ENCODE measurements at places on chromosomes 12 and 14. TPM values are rescaled to one million over a fixed set of nuclear protein-coding genes. Genes with fewer than 3 reads are reported as not detected.

The ATG2B gene
- total RNA-seq: 41.9 TPM

The CBLN3 gene
- total RNA-seq: 1.8 TPM

The RNASE4 gene
- total RNA-seq: 31.1 TPM

The TMCC3 gene
- 9.8 TPM for total RNA-seq

The RBM19 gene
- total RNA-seq: 16.8 TPM

The TAS2R42 gene
- total RNA-seq: not detected

The MGP gene
- 127 TPM for total RNA-seq

- no peak for DNase-seq
These were observed 40.5 kb downstream of the ESR2 start for GRCh38 chr14:64253672-64254071.

- DNase-seq: no peak
These were observed 292.4 kb upstream of the SEL1L start for GRCh38 chr14:81826081-81826480.

GRCh38 chr14:20630340-20631022 lies 11.0 kb downstream of the OR6S1 start:
- no peak for DNase-seq

DNA sequence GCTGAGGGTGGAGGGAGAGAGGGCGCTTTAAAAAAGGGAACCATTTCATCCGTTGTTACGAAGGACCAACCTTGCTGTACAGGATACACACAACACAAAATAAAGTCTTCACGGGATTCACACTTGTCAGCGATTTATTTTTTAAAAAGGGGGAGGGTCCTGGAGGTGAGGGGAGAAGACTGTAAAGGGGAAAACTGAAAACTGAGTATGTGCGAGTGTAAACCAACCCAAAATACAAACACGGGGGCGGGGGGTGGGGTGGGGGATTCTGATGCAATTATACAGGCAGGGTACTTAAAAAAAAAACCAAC lies 499 bp upstream of the PRKAG1 start:
- DNase-seq: no peak

DNA sequence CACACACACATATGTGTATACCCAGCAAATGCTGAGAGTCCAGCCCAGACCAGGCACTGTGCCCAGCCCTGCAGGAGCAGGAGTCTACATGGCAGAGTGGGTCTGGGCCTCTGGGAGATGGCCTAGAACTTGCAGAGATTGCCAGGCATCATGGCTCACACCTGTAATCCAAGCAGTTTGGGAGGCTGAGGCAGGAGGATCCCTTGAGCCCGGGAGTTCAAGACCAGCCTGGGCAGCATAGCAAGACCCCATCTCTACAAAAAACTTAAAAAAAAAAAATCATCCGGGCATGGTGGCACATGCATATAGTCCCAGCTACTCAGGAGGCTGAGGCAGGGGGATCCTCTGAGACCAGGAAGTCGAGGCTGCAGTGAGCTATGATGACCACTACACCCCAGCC lies 20.8 kb upstream of the MLXIP start:
- no peak for DNase-seq

DNA sequence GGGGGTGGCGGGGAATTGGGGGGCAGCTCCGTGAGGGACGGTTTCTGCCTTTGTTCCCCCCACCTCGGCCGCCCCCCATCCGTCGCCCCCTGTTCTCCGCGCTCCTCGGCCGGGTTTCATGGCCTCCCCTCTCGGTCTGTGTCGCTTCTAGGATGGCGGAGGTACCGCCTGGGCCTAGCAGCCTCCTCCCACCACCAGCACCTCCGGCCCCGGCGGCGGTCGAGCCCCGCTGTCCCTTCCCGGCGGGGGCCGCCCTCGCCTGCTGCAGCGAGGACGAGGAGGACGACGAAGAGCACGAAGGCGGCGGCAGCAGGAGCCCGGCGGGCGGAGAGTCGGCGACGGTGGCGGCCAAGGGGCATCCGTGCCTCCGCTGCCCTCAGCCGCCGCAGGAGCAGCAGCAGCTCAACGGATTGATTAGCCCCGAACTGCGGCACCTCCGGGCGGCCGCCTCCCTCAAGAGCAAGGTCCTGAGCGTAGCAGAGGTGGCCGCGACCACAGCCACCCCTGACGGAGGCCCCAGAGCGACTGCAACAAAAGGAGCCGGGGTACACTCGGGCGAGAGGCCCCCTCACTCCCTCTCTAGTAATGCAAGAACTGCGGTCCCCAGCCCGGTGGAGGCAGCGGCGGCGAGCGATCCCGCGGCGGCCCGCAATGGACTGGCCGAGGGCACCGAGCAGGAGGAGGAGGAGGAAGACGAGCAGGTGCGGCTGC lies 575 bp downstream of the NAA30 start:
- no peak for DNase-seq

GRCh38 chr14:50045039-50045711 lies 71.2 kb downstream of the VCPKMT start:
- peak; percentile 49 for DNase-seq

DNA sequence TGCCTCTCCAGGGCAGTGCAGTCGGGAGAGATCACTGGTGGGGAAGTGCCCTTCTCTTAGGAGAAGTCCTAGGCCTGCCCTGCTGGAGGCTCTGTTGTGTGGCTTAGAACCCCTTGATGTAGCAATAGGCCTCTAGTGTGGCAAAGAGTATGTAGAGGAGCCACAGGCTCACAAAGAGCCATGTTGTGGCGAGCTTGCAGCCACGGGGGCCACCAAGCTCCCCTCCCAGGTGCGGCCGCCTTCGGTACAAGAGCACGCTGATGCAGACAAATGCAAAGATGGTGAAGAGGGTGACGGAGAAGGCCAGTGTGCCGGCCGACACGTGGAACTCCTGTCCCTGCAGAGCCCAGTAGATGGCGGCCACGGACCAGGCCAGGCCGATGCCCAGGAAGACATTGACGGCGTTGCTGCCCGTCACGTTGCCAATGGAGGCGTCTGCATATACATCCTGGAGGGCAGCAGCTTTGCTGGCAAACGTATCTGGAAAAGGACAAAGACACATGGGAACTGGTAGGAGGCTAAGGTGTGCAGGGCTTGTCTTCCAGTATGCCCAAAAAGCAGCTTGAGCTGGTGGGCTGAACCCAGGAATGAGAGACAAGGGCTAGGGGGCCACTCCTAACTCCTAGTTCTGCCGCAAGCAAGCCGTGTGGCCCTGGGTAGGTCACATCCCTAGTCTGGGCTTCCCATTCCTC lies 142.8 kb downstream of the SLC8A3 start:
- DNase-seq: no peak

DNA sequence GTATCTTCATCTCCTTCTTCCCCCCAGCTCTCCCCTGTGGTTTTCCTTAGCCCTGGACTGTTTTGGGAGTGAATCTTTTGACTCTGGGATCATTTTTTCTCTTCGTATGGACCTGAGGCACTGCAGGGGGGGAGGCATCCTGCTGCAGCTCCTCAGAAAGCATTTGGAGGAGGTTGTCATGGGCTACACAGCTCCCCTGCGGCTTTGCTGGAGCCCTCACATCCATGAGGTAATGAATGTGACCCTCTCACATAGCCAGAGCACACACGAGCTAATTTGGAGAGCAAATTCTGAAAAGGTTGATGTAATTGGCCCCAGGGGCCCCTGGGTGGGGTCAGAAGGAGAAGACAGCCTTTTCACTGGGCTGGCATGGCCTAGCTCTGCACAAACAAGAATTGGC lies 110.9 kb downstream of the PAH start:
- no peak for DNase-seq

- no peak for DNase-seq
These were observed 5.0 kb downstream of the CACNB3 start for GRCh38 chr12:48823281-48823680.

GRCh38 chr12:67819902-67820301 lies 169.3 kb upstream of the IFNG-AS1 start:
- no peak for DNase-seq

DNA sequence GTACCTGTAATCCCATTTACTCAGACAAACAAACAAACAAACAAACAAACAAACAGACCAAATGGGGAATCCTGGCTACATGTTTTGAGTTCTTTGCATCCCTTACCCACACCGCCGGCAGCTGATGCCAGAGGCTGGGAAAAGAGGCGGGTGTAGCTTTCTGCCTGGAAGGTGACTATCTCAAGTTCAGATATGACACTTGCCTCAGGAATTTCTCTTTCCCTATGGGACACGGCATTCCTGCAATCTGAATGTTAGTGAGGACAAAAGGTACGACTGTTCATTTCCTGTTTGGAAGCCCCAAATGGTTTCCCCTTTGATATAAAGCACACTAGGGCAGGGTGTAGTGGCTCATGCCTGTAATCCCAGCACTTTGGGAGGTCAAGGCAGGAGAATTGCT lies 2.9 kb downstream of the MYL2 start:
- DNase-seq: no peak

DNA sequence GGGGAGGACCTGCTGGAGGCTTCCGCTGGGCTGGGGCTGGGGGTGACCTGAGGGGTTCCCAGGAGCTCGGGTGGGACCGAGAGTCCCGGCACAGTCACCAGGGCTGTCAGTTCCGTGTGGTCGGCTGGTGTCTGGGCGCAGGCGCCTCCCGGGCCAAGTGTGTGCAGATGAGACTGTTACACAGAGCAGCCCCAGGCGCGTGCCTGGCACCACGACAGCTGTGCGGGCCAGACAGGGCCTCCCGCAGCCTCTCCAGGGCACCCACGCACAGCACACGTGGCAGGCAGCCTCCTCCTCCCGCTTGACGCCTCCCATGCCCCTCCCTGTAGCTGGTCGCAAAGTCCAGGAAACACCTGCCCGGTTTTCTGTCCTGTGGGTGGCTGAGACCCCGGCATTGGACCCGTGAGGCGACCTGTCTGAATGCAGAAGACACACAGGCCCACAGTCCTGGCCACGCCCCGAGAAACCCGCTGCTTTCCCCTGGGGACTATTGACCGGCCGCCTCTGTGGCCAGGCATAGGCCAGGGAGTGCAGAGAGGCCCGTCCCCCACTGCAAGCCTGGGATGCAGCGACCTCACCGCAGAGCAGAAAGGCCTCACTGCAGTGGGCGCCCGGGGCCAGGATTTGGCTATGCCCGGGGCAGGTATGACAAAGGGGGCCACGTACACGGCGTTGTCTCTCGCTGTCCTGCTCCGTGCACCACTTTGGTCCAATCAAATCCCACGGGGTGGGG lies 12.1 kb upstream of the GALNT9 start:
- no peak for DNase-seq

Measured in skin of body (tissue), 3 donors.